ENCODE measurements at places on chromosomes 1 and 21.

DNA sequence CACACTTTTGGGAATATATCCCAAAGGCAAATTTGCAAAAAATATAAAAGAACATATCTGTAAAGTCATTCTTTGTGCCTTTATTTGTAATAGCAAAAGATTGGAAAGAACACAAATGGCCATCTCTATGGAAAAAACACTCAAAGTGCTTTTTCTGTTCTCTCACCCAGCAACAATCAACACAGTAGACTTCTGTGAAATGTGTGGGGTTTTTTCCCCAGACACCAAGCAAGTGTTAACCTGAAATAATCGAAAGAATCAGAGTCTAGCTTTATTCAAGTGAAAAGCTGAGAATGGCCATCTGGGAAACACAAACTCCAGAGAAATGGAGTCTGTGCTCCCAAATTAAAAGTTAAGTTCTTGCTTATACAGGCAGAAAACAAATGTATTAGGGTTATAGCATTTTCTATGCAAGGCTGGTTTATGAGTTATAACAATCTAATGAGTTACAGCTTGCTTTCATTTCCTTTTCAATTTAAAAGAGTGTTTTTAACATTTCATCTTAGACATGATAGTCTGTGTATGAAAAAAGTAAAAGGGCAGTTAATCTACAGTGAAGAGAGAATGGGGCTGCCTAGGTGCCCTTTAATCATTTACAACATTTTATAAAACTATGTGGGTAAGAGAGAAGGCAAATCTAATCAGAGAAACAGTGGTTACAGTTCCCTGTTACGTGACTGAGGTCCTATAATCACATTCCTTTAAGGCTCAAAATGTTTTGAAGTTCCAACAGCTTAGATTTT, 46.6 kb downstream of the SLC30A7 start:
- DNase-seq: no peak

DNA sequence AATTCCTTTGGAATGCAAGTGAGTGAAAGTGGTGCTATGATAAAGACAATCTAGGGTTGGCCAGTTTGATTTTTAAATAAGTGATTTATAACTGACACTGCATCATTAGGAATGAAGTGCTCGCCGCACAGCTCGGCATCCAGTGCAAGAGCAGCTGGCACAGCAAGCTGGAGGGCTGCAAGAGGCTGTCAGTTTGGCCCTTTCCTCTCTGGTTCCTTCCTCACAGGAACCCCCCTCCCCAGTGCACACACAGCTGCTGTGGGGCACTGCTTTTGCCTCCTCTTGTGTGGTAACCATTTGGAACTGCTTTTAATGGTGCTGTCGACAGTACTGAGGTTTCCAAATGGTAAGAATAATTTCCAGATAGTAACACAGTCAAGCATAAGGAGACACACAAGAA, 10.4 kb upstream of the BCAR3 start:
- no peak for DNase-seq

DNA sequence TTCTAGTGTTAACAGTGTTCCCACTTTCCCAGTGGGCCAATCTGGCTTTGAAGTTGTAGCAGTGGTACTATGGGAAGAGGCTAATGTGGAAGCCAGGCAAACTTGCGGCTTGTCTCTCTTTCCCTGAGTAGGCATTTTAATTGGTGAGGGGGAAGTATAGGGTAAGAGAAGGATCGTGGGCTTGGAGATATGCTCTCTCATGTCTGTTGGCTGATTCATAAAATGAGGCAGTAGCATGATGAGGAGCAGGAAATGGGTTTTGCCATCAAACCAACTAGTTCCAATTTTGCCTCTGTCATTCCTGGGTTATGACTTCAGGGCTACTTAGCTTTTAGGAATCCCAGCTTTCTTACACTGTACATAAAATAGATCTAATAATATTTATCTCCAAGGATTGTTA, 12.1 kb downstream of the C8A start:
- DNase-seq: no peak

DNA sequence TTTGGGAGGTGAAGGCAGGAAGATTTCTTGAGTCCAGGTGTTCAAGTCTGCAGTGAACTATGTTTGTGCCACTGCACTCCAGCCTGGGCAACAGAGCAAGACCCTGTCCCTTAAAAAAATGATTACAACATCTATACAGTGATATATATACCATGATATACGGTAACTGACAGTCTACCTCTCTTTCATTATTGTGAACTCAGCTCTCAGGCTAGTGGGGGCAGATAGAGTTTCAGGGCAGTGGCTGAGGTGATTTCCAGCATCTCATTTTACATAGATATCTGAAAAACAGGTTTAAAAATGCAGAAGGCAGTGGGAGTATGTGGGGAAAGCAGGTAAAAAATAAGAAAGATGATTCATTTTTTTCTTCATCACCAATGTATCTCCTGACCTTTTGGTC, 8.1 kb upstream of the NTNG1 start:
- no peak for DNase-seq

DNA sequence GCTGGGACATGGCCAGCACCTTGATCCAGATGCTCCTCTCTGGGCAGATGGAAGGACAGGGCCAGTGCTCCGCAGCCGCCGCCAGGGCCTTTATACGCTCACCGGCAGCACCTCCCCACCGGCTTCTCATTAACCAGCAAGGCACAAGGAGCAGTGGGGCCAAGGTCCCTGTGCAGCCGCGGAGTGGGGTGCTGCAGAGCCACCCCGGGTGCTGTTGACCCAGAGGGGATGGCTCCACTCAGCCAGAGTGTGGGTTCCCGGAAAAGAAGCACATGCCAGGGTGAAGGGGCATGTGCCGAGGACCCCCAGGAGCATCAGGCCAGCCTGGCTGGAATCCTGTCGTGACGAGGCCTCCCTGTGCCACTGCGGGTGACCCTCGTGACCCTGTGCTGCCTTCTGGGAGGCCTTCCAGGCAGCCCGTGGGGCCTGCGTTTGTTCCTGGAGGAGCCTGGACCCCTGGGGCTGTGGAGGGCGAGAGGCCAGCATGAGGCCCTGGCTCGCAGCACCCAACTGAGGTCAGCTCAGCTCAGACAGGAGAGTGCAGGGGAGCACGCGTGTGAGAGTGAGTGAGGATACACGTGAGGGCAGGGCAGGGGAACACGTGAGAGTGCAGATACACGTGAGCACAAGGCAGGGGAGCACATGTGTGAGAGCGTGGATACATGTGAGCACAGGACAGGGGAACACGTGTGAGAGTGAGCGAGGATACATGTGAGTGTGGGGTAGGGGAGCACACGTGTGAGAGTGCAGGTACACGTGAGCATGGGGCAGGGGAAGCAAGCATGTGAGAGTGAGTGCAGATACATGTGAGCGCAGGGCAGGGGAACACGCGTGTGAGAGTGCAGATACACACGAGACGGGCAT, at the start of gene FTCD:
Gene FTCD, minus strand, starts transcription at position 66 of the 864 bp plus-strand sequence. Its CDS starts 56 bp downstream, at position 10.
- peak; percentile 24 for DNase-seq

GRCh38 chr1:6239950-6240768, 3.8 kb upstream of the HES3 start:
- no peak for DNase-seq

DNA sequence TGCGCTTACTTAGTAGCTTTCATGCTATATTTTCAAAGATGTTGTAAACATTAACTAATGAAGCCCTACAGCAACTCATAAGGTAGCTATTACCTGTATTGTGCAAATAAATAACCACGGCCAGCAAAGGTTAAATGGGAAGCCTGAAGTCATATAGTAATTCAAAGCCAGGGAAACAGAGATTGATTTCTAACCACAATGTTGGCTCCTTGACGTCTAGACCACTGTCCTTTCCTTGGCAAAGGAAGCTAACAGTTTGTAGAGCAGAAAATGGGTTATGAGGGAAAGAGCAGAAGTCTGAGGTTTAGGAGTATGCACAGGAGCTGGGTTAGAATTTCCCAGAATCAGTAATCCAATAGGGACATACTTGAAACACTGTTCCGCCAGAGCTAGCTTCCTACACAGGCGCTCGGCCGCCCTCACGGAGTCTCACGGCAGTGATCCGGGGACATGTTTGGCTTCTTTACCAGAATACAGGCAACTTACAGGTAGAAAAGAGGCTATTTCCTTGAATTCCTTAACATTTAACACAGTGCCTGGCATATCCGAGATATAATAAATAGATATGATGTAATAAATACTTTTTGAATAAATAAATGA, 298.8 kb upstream of the LYPLAL1 start:
- DNase-seq: no peak

GRCh38 chr1:210516697-210517459, 188.2 kb downstream of the HHAT start:
- no peak for DNase-seq

- DNase-seq: no peak
These were observed 2.2 kb downstream of the SOX13 start for GRCh38 chr1:204075139-204075521.

- no peak for DNase-seq
These were observed 24.5 kb downstream of the SERINC2 start for GRCh38 chr1:31437433-31438037.
